ENCODE measurements at places on chromosomes 5 and 9.

DNA sequence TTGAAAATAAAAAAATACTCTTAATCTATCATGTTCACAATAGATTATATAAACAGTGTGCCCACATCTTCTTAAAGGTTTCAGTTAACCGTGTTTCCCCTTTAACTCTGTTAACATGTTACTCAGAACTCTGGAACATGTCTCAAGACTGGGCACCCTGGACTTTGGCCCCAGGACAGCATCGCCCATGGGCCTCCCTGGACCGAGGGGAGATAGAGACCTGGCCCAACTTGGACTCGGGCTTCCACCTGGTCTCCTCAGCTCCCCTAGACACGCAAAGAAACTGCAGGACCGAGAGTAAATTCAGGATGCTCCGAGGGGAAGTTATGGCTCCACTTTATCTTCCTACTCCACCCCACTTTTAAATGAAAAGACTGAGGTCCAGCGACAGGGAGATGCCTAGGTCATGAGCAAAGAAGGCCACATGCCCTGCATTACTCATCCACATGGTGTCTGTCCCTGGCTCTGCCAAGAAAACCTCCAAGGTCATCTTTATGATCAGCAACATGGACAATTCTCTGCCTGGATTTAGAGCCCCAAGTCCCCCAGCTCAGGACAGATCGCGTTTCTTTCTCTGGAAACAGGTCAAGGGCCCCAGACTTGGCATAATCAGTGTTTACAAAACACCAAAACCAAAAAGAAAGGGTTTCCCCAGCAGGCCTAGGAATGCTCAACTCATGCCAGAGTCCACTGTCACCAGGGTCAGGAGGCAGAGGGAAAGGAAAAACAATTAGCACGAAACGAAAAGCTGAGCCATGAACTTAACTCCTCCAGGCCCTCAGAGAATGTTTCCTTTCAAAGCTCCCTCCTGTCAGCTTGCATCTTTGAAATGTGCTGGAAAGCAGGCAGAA lies 17.4 kb downstream of the GPX3 start:
- DNase-seq: no peak

DNA sequence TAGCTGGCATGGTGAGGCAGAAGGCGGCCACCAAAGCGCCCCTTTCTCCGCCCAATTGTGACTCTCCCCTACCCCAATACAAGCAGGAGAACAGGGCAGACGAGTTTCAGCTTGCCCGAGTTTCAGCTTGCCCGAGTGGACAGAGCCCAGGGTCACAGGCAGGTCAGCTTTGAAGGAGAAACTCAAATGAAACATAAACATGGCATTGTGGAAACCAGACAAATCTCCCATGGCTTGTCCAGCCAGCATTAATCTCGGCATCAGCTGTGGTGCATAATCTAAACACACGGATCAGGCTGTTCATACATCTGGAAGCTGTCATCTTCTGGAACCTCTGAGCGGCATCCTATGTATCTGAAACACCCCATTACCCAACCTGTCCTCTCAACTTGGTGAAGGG lies 16.9 kb downstream of the PTCH1 start:
- DNase-seq: no peak

DNA sequence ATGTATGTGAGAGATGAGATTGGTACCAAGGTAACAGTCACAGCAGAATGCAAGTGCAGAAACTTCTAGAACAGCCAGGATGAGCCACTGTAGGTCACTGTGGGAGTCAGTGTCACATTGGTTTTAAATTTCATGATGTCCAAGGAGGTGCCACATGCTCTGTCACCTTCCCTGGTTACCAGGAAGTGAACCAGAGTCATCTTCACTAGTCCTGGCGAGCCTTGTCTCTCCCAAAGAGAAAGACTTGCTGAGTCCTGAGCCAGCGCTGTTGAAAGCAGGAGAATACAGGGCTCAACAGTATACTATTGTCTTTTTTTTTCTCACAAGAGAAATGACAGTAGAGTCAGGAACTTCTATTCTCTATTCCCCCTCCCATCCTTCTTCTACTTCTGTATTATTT lies 615.5 kb downstream of the RAB3C start:
- DNase-seq: no peak

- DNase-seq: no peak
Observed at GRCh38 chr5:140220032-140220697, 45.2 kb downstream of the CYSTM1 start.

- no peak for DNase-seq
Observed at GRCh38 chr9:37210737-37211523, 90.6 kb downstream of the ZCCHC7 start.

DNA sequence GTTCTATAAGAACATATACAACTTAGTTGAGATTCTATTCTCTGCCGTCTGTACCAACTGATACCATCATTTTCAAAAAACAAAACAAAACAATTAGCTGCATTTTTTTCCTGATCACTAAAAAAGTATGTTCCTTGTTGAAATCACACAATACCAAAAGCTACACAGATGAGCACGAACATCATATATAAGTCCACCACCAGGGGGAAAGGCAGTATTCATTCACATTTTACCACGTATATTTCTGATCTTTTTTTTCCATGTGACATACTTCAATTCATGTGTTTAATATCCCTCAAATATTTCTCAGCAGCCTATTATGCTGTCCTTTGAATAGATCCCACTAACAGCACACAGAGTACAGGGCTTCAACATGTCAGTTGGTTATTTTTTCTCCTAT lies 40.6 kb downstream of the IRX2 start:
- no peak for DNase-seq

GRCh38 chr5:54553659-54554207 lies 36.2 kb downstream of the SNX18 start:
- DNase-seq: no peak

GRCh38 chr5:102802708-102803458 lies 47.8 kb downstream of the PAM start:
- DNase-seq: no peak

GRCh38 chr5:66538126-66538525 lies 58.1 kb upstream of the MAST4 start:
- DNase-seq: no peak

GRCh38 chr9:26949637-26950069 lies 2.6 kb upstream of the PLAA start:
- DNase-seq: no peak

- DNase-seq: peak; percentile 34
Observed at GRCh38 chr9:123316053-123316718, 39.8 kb upstream of the CRB2 start.

DNA sequence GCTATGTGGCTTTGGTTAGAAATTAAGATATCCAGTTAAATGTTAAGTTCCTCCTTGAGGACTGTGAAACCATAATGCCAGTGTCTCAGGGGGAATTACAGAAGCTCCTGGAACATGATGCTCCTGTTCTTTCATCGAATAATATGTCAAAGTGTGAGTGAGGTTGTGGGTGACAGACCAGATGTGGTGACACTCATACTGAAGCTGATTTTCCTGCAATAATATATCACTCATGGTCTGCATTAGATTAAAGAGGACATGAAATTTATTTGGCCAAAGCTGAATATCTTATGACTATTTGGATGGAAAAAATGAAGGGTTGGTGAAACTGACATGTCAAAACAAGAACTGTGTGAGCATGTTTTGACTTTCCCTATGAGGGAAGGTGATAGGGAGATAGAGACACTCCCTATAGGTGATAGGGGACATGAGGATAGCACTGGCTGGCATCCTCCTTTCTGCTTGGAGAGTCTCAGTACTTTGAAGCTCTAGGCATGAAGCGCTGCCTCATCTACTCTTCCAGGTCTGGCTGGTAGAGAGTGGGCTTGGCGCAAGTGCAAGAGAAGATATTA lies 173.5 kb downstream of the ARHGEF28 start:
- DNase-seq: no peak

DNA sequence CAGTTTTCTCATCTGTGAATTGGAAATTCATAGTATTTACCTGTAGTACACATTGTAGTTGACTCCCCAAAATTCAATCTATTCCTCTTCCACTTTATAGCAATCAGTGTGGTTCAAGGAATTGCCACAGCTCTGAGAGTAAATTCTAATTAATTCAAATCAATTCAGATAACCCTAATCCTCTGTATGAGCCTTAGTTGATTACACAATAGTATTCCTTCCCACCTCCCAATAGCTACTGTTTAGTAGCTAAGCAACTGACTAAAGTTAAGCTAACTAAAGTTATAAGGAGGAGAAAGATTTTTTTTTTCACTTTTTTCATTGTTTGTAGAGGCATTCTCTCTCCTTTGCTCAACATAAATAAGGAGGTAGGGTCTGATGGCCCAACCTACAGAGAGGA lies 77.5 kb downstream of the ARRDC3 start:
- DNase-seq: no peak

DNA sequence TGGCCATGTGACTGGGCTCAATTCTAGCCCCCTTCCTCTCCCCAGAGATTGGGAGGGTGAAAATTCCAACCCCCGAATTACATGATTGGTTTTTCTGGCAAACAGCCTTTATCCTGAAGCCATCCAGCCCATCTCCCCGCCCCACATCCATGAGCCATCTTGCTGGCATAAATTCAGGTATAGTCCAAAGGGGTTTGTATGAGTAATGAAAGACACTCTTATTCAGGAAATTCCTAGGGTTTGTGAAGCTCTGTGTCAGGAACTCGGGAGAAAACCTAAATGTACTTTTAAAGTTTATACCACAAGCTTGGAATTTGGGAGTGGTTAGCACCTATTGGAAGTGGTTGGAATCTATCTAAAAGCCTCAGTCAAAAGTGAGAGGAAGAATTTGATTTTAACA lies 80.6 kb upstream of the SIMC1 start:
- DNase-seq: no peak

- peak; percentile 92 for DNase-seq
Observed at GRCh38 chr9:107309271-107309670, 26.2 kb downstream of the RAD23B start.

DNA sequence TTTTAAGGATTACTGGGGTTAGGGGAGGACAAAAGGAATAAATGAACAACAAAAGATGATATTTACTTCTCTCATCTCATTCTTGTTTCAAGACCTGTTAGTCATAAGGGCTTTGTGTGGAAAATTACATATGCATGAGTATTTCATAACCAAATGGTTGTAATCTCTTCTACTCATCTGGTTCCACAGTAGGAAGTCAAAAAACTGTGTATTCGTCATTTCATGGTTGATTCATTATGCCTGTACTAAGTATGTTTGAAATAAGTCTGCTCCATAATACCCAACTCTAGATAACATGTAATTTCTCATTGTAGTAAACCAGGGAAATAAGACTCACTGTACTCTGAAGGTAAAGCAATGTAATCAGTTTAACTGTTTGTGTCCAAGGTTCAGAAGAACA lies 212.9 kb downstream of the ARRDC3 start:
- peak; percentile 87 for DNase-seq

- no peak for DNase-seq
Observed at GRCh38 chr5:119360905-119361593, 5.2 kb downstream of the TNFAIP8 start.

DNA sequence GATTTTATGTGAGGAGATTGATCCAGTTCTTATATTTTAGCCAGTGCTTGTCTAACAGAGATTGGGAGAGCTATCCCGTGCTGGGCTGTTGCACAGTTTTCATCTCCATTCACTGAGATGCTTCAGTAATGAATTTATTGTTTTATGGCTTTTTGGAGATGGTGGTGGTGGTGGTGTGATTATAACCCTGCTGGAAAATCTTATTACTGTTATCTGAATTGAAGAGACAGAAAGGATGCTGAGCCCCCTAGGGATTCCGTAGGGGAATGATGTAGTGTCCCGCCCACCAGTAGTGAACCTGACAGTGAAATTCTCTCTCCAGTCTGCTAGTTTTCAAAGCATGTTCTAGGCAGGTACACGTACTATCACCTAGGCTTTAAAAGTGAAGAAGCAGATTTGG lies 1.9 kb downstream of the RAI14 start:
- DNase-seq: no peak

DNA sequence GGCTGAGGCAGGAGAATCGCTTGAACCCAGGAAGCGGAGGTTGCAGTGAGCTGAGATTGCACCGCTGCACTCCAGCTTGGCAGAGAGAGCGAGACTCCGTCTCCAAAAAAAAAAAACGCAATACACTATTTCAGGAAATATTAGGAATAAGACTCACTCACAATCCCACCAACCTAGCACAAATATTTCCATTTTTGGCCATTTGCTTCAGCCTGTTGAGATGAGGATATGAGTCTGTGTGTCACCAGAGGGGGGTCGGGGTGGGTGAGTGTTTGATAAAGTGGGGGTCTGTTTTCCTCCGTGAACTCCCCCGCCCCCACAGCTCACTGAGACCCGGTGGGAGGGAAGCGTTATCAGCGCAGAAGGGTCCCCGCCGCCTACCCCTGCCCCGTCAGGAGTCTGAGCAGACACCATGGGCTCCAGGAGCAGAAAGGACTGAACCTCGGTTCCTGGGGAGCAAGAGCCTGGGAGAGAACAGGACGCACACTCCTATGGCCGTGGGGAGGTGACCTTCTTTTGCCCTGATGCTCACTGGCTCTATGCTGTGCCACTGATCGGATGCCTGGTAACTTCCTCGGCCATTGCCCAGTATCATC lies 153.8 kb upstream of the PHYKPL start:
- no peak for DNase-seq

- DNase-seq: no peak
Observed at GRCh38 chr5:7837403-7837802, 13.5 kb downstream of the CFAP90 start.

DNA sequence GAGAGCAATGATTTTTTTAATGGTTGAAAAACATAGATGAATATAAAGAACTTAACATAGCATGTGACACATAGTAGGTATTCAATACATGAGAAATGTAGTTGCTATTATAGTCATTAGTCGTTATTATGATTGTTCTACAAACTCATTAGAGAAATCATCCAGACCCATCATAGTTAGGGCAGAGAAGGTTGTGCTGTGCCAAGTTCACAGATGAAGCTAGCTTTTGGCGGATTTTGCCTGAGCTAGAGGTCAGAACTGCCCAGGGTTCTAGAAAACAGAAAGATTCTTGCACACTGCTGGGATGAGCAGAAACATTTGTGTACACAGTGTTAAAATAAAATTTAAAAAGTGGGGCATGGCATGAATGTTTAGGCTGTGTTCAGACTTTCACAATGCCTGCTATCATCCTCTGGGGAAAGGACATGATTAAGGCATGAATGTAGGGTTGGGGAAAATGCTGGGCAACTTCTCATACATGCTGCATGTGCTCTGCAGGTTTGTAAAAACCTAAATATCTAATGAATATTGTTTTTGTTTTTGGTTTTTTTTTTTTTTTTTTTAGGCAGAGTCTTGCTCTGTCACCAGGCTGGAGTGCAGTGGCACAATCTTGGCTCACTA lies 33.3 kb upstream of the RAD23B start:
- DNase-seq: no peak

DNA sequence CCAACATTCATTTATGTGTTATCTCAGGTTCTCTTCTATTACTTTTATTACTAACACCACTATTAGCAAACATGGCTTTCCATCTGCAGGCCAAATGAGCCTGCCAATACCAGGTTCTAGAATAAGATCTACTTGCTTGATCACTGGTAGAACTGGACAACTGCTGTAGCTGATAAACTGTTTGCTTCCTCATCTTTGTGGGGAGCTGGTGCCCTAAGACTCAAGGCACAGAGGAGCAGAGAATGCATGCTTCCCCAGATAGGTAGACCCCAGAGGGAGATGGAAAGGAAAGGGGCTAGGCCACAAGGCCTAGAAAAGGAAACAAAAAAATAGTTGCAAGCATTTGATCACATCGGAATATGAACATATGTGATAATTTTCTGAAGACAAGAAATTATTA lies 30.7 kb upstream of the AUH start:
- DNase-seq: no peak

- no peak for DNase-seq
Observed at GRCh38 chr5:161077936-161078545, 226.0 kb upstream of the ATP10B start.

- DNase-seq: no peak
Observed at GRCh38 chr9:112520656-112521055, 34.0 kb downstream of the KIAA1958 start.
